ENCODE measurements at places on chromosomes 1 and 21. TPM values are rescaled to one million over a fixed set of nuclear protein-coding genes. Genes with fewer than 3 reads are reported as not detected.

- no peak for DNase-seq
These were observed 22.9 kb downstream of the HTR1D start for GRCh38 chr1:23194119-23194984.

GRCh38 chr1:23288201-23288600 lies 55.9 kb downstream of the HNRNPR start:
- DNase-seq, result no peak

DNA sequence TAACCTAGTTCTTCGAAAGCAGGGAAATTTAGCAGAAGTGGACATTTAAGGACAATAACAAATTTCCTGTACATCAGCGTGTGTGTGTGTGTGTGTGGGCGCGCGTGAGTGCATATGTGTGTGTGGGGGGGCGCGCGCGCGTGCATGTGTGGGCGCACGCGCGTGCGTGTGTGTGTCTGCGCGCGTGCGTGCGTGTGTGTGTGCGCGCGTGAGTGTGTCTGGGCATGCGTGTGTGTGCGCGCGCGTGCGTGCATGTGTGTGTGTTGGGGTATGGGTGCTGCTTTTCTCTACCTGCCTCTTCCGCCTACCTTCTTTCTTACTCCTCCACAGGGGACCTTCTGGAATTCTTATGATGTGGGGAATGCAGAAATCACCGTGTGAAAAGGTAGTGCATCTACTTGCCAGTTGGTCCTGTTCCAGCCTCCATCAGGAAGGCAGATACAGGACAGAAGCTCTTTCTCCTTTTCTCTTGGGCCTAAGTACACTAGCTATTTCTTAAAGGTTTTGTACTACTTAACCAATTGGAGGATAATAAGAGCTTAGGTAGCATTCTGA lies 165.4 kb upstream of the KCNK2 start:
- DNase-seq, result no peak

DNA sequence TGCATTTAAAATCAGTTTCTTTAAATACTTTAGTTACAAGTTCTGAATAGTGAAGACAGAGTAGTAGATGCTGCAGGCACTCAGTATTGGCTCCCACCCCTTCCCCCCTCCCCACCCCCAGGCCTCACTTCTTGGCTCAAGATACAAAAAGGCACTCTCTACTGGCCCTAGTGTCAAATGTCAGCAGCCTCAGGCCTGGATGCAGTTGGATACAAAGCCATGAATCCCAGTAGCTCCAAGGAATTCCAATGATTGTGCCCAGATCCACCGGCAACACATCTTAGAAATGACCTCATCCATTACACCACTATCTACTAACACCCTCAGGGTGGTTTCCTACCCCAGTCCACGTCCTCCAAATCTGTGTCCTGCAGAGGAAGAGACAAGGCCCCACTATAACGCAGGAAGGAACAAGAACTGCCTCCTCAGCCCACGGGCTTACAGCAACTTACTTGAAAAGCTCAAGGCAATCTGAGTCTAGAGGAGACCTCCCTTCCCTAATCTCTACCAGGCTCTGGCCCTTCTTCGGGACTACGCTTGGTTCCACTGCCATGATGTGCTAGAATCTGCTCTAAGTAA lies 17.6 kb downstream of the ACADM start:
- no peak for DNase-seq

DNA sequence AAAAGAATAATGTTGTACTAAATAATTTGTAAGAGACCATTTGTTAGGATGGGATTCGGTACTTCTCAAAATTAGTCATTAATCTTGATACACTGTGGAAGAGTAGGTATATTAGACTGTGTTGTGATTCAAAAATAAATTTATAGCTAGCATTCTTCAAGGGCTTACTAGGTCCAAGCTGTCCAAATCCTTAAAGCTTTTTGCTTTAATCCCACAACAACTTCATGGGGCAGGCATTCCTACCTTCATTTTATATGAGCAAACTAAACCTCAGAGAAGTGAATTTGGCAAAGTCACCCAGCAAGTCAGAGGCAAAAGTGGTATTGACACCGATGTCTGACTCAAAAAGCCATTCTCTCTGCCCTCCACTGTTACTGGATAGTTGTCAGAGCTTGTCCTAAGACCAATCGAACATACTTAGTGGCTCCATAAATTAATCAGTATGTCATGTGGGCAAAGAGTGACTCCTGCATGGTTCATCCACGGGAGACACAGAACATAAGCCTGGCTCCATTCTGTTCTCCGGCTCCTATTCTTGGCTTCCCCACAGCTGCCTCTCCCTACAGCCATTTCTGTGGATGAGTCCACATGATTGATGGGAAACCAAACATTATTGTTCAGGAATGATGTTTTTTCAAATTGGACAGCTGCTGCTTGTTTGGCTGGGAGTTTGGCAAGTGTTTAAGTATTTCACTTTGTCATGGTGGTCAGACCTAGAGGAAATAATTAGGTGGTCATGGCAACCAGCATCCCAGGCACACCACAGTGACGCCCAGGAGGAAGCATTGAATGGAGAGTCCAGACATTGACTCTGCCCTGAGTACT lies 133.4 kb upstream of the FGGY start:
- DNase-seq, result no peak

- DNase-seq, result no peak
These were observed 2.7 kb downstream of the ZBTB7B start for GRCh38 chr1:155005076-155006011.

- DNase-seq, result no peak
These were observed 49.7 kb downstream of the RAP1A start for GRCh38 chr1:111669268-111669667.

DNA sequence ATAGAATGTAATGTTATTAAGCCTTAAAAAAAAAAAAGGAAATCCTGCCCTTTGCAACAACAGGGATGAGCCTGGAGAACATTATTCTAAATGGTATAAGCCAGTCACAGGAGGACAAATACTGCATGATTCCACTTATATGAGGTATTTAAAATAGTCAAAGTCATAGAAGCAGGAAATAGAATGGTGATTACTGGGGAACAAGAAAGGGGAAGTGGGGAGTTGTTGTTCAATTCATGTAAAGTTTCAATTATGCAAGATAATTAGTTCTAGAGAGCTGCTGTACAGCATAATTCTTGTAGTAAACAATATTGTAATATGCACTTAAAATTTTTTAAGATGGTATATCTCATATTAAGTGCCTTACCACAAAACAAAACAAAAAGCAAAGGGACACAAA lies 13.2 kb downstream of the FCER1A start:
- no peak for DNase-seq

DNA sequence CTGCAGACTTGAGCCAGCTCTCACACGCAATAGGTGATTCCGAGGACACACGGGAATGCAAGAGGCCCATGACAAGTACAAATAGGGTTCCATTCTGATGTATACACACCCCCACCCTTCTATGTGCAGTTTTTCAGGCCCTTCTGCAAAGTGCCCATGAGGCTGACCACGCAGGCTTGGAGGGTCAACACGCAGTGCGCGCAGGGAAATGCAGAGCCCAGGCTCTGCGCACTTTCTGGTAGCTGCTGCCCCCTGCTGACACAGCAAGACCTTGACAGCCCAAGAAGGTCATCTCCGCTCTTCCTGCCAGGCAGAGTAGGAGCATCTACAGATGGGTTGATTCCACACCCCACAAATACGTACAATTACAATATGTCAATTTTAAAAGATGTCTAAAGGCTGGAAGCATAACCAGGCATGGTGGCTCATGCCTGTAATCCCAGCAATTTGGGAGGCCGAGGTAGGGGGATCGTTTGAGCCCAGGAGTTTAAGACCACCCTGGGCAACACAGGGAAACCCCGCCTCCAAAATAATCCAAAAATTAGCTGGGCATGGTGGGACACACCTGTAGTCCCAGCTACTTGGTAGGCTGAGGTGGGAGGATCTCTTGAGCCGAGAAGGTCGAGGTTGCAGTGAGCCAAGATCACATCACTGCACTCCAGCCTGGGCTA lies 18.5 kb downstream of the SH3BP5L start:
- peak; percentile 73 for DNase-seq

DNA sequence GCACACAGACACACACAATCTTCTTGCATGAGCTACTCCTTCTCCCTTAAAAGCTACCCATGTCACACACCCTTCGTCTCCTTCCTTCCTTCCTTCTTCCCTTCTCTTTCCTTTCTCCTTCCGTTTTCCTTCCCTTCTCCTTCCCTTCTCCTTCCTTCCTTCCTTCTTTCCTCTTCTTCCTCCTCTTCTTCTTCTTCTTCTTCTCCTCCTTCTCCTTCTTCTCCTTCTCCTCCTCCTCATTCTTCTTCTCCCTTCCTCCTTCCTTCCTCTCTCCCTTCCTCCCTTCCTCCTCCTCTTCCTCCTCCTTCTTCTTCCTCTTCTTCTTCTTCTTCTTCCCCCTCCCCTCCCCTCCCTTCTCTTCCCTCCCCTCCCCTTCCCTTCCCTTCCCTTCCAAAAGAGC lies 52.1 kb upstream of the LEPR start:
- DNase-seq, result no peak

- no peak for DNase-seq
These were observed 24.4 kb downstream of the RCAN3 start for GRCh38 chr1:24526940-24527542.

- peak; percentile 51 for DNase-seq
These were observed 407 bp downstream of the CAMSAP2 start for GRCh38 chr1:200738949-200739651.

- no peak for DNase-seq
These were observed 24.7 kb upstream of the BECN2 start for GRCh38 chr1:241932845-241933244.

DNA sequence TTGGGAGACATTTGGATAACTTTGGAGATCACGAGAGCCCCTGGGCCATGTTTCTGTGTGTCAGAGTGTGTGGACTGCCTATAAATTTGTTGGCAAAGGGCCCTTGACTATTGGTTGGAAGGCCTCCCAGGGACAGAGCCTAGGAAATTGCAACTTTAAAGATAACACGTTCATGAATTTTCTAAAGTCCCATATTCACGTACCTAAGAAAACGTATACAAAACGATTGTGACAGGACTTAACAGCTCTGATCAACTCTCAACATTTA lies 55.8 kb downstream of the DOP1B start:
- no peak for DNase-seq

DNA sequence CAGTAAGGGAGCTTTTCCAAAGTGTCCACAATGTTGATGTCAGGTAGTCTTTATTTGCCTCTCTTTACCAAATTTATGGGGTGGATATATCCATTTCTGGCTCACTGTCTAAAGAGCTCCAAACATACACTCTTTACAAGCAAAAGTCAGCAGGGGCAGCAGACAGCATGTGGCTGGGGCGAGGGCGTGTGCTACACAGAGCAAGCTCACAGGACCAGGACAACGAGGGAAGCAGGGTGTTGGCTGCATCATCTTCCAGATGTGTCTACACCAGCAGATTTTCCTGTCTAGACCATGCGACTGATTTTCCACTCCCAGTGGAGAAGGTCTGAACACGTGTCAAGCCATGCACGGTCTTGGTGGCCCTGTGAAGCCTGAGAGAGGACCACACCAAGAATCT lies 123.8 kb downstream of the TRABD2B start:
- DNase-seq, result no peak

- DNase-seq, result no peak
These were observed 237.6 kb downstream of the GRIK3 start for GRCh38 chr1:36796733-36797132.

GRCh38 chr1:239443361-239443760 lies 57.0 kb downstream of the CHRM3 start:
- DNase-seq, result no peak

- DNase-seq, result no peak
These were observed 19.3 kb upstream of the ACTA1 start for GRCh38 chr1:229452956-229453801.

- DNase-seq, result no peak
These were observed 17.5 kb downstream of the MAB21L3 start for GRCh38 chr1:116128664-116129063.

GRCh38 chr1:89147678-89148658 lies 22.1 kb upstream of the GBP2 start:
- no peak for DNase-seq

DNA sequence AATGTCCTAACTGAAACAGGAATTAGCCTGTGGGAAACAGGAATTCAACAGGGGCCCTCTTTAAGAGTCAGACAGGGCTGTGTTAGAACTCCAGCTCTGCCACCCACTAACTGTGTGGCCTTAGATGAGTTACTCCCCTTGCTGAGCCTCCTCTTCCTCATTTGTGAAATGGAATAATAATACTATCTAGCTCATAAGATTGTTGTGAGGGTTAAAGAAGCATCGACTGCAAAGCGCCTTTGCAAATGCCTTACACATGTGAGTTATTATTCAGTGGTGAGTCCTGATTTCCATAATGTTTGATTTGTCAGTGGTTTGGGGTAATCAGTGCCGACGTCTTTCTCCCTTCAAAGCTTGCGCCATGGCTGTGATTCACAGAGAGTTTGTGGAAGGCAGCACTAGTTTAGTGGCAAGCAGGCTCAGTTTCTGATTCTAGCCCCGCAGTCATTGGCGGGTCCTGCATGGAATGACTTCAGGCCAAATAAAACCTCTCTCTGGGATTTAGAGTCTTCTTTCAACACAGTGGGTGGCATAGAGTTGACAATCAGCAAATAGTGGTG lies 388.5 kb downstream of the PLPP3 start:
- no peak for DNase-seq

DNA sequence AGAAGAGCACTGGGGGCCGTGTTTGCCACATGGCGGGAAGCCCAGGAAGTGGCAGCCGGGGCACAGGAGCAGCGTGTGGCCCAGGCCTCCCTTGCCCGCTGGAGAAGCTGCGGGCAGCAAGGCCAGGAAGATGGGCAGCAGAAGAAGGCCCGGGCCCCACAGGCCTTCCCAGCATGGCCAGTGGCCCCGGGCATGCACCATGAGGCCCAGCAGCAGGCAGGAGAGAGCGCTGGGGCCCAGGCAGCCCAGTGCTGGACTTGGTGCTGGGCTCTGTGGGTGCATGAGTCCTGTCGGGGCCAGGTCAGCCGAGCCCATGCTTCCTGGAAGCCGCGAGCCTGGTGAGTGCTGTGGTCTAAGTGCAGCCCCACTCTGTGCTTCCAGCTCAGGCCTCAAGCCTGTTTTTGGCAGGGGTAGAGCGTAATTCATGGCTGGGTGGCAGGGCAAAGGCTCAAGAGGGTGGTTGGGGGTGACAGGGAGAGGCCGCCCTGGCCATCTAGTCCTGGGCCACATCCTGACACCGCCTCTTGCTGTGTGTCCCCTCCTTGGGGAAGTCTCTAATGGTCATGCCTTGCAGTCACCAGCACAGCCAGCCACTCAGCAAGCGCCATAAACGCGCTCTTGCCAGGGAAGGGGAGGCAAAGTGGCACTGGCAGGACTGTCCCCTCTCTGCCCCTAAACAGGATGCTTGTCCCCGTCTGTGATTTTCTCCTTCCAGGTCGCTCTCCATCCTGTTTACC lies 21.3 kb downstream of the MTHFR start:
- no peak for DNase-seq

DNA sequence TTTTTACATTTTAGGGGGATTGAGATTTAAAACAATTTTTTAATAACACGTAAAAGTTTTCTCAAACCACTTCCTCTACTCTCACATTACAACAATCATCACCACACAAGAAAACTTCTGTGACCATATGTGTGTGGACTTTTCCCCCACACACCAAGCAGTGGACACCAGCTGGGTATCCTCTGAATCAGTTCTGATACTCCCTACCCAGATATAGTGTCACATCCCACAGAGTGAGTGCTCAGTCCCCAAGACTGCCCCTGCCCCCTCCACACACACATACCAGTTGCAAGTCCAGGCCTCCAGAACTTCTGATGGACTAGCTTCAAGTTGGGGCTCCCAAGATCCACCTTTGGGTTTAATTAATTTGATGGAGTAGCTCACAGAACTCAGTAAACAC lies 53.3 kb upstream of the QSOX1 start:
- no peak for DNase-seq

JMJD4 gene
- total RNA-seq, result 12.6 TPM

DCST1 gene
- total RNA-seq, result not detected

CLCA4 gene
- not detected for total RNA-seq

TMEM52 gene
- total RNA-seq, result 2.6 TPM

YY1AP1 gene
- 34.4 TPM for total RNA-seq

DMBX1 gene
- not detected for total RNA-seq

C1orf87 gene
- total RNA-seq, result not detected

PGLYRP4 gene
- total RNA-seq, result not detected

C2CD4D gene
- not detected for total RNA-seq

Data from liver (tissue), 10 donors.